ENCODE measurements at places on chromosomes 12 and 14. TPM values are rescaled to one million over a fixed set of nuclear protein-coding genes. Genes with fewer than 3 reads are reported as not detected.

Gene GARIN6
- not detected for total RNA-seq

Gene IFI27L1
- 19.8 TPM for total RNA-seq

Gene RAB3IP
- total RNA-seq, result 42.4 TPM

Gene C14orf93
- total RNA-seq, result 13.9 TPM

Gene JPH4
- 1.2 TPM for total RNA-seq

Gene PPFIA2
- total RNA-seq, result 2.6 TPM

All from mucosa of gallbladder (tissue), 1 donor.